ENCODE measurements at places on chromosomes 7 and 10.

- no peak overlapping the region for H3K27ac ChIP-seq
- H3K27me3 ChIP-seq: peaks cover 37% of the 10 kb centered on the region
- DNase-seq: no peak
- H3K4me3 ChIP-seq: no peak overlapping the region
- H3K4me1 ChIP-seq: no peaks in the 10 kb centered on the region
Measured at GRCh38 chr10:47282005-47282656, 17.9 kb upstream of the GDF10 start.

DNA sequence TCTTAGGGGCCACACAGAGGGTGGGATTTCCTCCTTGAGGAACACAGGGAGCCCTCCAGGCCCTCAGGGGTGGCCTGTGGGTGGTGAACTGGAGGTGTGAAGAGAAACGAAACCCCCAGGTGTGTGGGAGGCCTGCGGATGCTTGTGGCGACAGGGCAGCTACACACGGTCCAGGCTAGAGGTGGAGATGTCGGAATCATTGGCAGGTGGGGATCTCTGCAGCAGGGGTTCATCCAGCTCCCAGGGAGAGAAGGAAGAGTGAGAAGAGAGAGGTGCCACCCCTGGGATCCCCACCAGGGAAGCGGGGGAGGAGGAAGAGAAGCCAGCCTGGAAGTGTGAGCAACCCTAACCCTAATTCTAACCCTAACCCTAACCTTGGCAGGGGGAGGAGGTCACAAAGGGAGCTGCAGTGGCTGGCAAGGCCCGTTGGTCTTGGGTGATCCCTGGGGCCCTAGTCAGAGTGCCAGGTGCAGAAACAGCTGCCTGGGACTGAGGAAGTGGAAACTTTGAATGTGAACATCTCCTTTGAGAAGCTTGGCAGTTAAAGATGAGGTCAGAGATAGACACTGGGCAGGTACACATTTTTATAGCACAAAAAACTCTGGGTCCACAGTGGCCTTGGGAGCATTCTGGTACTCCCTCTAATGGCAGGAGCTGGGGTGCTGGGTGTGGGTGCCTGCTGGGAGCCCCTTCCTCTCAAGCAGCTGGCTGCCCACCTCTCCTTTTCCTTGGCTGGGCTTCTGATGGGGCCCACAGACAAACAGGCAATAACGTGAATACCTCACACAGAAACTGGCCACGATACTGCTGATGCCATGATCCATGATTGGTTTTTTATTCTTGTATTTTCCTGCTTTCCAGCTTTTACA lies 6.8 kb upstream of the AEBP1 start:
- no peak for DNase-seq
- H3K27ac ChIP-seq: no peak overlapping the region
- H3K4me3 ChIP-seq: no peak overlapping the region
- H3K4me1 ChIP-seq: peaks cover 21% of the 10 kb centered on the region
- no peaks in the 10 kb centered on the region for H3K36me3 ChIP-seq
- no peaks in the 10 kb centered on the region for H3K27me3 ChIP-seq

GRCh38 chr10:69734797-69735468 lies 66.8 kb upstream of the COL13A1 start:
- no peak overlapping the region for H3K27ac ChIP-seq
- peaks cover 30% of the 10 kb centered on the region for H3K27me3 ChIP-seq
- H3K4me3 ChIP-seq: no peak overlapping the region
- DNase-seq: no peak

GRCh38 chr10:35959252-35959651 lies 317.2 kb upstream of the FZD8 start:
- H3K36me3 ChIP-seq: no peaks in the 10 kb centered on the region
- peak; percentile 88 for DNase-seq
- no peaks in the 10 kb centered on the region for H3K4me1 ChIP-seq
- H3K27me3 ChIP-seq: no peaks in the 10 kb centered on the region
- no peak overlapping the region for H3K27ac ChIP-seq

DNA sequence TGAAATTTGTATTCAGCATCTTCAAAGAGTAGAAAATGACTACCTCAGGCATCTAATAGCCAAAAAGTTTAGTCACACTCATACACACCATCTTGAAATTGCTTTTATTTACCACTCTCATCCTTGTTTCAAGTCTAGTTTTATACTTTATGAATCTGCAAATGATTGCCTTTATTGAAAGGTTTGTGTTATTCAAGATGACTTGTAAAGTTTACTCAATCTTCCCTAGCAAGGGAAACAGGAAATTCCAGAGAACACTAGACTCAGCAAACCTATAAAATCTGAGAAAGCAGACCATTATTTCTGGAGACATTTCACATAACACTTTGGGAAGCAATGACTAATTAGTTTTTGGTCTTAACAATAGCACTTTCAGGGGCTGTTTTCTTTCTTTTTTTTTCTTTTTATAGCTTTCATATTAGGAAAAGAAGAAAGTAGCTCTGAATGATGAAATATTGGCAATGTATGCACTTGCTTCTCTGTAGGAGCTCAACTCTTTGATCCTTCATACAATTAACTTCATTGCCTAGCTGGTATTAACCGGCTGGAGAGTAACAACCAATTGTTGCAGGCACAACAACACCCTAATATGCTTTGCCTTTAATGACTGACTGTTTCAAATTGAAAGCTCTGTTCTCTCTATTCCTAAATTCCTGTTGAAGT lies 68.9 kb upstream of the HDAC9 start:
- DNase-seq: peak; percentile 54
- peaks cover 5% of the 10 kb centered on the region for H3K4me1 ChIP-seq
- no peaks in the 10 kb centered on the region for H3K27me3 ChIP-seq
- no peaks in the 10 kb centered on the region for H3K36me3 ChIP-seq
- H3K27ac ChIP-seq: no peak overlapping the region

All from mesenchymal stem cell (in vitro differentiated cells and primary cell).